ENCODE measurements at places on chromosomes 11 and 22. TPM values are rescaled to one million over a fixed set of nuclear protein-coding genes. Genes with fewer than 3 reads are reported as not detected.
A peak's percentile ranks its signal among the peaks of the same experiment; 100 is the strongest.

MUC6 gene
- total RNA-seq, result 0.24 TPM

NAV2 gene
- 14.7 TPM for total RNA-seq

RAG2 gene
- 0.72 TPM for total RNA-seq

HRAS gene
- total RNA-seq, result 46.5 TPM

OR10A2 gene
- total RNA-seq, result 1.9 TPM

ADM gene
- 31.5 TPM for total RNA-seq

FOLR1 gene
- 5.1 TPM for total RNA-seq

GLB1L2 gene
- total RNA-seq, result 32.3 TPM

PLEKHB1 gene
- total RNA-seq, result 5.5 TPM

PACS1 gene
- total RNA-seq, result 42.6 TPM

JAML gene
- 18.8 TPM for total RNA-seq

DNA sequence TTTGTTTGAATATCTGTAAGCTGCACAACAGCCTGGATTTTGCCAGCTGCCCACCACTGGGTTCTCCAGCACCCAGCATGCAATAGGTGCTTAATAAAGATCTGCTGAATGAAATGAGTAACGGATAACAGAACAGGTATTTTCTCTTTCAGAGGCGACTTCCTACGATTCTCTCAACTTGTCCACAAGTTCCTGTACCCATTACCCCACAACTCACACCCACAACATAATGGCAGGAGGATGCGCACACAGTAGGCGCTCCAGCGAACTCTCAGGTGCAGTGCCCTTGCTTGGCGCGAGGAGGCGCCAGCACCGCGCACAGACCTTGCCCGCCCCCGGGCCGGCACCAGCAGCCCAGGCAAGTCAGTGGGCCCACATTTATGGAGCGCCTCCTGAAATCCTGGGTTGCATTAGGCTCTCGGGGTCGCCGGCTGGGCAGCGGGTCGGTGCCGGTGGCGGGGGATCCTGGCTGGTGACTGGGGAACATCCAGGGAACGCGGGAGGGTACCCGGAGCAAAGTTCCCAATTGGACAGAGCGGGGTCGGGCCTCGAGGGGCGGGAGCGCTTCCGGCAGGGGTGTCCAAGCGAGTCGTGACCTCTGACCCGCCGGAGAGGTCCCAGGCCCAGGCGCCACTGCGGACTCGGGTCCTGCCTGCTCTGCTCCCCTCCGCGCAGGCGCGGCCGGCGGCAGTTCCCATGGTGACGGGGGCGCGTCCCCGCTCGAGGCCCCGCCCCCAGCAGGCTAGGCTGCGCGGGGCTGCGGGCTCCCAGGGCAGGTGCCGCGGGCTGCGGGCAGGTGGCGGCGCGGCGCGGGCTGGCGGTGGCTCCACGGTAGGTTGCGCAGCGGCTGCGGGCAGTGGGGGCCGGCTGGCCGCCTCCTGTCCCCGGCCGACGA, at the start of gene KIAA1671:
KIAA1671 (plus strand) TSS at position 775 of the 895 bp plus-strand sequence. CDS start 75,284 bp downstream, outside the sequence.
- DNase-seq, result peak; percentile 89

- DNase-seq, result peak; percentile 8
Measured at GRCh38 chr11:90747057-90747456, 524.2 kb upstream of the CHORDC1 start.

DNA sequence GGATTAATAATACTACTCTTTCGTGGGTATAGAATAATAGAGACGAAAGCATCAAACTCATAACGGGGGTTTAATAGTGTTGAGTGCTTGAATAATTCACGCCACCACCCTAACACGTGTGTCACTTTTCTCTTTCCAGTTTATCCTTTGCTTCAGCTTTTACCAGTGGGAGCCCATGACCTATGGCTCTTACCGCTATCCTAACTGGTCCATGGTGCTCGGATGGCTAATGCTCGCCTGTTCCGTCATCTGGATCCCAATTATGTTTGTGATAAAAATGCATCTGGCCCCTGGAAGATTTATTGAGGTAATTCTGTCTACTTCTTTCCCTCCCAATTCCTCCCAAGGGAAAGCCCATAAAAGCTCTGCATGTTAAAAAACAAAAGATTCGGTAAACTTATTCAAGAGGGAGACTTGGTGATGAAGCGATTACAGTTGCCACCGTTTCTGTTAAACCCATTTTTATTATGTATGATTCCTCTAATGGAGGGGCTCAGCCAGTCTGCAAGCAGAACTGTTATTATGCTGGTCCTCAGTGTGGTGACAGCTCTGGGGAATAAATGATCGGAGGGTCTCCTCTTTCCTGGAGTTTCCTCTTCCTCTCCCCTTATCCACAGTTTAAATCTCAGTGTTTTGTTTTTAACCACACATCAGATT, 17.1 kb upstream of the NELL1 start:
- no peak for DNase-seq

DNA sequence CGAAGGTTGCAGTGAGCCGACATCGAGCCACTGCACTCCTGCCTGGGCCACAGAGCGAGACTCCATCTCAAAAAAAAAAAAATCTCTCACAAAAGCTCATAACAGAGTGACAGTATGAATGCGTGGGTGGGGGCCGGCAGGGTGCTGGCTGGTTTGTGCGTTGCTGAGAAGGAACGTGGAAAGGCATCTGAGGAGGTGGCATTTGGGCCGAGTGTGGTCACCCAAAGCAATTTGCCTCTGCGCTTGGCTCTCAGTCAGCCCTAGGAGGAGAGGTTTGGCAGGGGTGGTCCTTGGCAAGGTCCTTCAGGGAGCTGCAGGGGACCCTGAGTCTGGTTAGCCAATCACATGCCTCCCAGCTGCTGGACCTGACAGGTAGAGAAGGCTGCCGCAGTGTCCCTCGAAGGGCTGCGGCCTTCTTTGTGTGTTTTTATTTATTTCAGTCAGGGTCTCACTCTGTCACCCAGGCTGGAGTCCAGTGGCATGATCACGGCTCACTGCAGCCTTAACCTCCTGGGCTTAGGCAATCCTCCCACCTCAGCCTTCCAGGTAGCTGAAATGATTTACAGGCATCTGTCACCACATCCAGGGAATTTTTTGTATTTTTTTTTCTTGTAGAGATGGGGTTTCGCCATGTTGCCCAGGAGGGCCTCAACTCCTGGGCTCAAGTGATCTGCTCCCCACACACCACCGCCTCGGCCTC, 23.5 kb upstream of the OSBPL5 start:
- no peak for DNase-seq

DNA sequence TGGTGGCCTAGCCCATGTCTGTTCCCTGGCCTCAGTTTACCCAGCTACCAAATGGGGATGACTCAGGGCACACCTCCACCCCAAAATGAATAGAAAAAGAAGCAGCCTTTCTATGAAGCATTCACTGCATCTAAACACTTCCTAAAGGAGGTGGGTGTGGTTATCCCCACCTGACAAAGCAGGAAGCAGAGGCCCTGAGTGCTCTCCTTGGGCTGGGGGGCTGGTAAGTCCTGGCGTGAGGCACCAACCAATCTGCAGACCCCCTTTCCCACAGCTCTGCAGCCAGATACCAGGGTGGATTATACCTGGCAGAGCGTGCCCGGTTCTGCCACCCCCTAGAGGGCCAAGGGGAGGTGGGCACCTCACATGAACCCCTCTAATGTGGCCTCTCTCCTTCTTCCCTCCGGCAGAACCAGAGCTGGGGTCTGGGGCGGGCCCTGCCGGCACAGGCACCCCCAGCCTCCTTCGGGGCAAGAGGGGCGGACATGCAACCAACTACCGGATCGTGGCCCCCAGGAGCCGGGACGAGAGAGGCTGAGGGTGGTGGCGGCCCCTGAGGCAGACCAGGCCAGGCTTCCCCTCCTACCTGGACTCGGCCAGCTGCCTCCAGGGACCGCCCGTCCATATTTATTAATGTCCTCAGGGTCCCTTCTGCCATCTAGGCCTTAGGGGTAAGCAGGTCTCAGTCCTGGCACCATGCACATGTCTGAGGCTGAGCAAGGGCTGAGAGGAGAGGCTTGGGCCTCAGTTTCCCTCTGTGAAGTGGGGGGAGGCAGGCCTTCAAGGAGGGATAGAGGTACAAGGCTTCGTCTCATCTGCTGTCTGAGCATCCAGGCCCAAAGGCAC, 9.2 kb downstream of the RHBDD3 start:
- no peak for DNase-seq

- no peak for DNase-seq
Measured at GRCh38 chr11:66467034-66467659, 442 bp downstream of the PELI3 start.

- no peak for DNase-seq
Measured at GRCh38 chr11:22130462-22131053, 62.3 kb upstream of the ANO5 start.

DNA sequence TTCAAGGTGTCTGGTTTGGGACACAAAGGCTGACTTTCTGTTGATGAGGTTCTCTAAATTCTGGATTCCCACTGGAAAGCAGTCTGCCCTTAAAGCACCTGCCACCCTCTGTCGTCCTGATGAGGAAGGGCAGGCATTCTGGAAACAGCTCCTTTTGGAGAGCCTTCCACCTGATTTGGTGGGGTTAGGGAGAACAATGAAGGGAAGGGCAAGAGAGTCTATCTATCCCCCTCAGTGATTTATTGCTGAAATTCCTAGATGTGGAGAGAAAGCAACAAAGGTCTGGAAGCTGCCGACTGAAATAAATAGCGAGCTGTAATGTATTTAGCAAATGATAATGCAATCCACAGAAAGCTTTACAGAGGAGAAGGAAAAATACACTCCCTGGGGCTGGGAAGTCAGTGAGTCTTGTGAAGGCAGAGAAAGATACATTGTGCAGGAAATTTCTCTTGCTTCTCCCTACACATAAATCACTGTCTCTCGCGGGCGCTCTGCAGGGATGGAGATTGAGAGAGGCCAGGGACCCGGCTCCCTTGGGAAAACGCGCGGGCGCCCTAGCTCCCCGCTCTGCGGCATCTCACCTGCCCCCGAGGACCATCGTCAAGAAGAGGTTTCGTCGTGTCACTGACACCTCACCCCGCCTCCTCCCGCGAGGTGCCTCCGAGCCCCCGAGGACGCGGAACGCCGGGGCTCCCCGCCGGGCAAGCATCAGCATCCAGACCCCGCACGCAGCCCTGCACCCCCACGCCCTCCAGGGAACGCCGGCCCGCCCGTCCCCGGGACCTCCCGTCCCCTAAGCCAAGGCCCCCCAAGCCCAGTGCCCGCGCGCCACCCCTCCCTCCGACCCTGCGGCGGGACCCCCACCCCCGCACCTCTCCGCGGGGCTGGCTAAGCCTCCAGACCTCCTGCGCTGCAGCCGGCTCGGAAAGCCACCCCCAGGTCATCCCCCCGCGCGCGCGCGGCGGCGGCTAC, 673 bp downstream of the CDON start:
- peak; percentile 56 for DNase-seq

DNA sequence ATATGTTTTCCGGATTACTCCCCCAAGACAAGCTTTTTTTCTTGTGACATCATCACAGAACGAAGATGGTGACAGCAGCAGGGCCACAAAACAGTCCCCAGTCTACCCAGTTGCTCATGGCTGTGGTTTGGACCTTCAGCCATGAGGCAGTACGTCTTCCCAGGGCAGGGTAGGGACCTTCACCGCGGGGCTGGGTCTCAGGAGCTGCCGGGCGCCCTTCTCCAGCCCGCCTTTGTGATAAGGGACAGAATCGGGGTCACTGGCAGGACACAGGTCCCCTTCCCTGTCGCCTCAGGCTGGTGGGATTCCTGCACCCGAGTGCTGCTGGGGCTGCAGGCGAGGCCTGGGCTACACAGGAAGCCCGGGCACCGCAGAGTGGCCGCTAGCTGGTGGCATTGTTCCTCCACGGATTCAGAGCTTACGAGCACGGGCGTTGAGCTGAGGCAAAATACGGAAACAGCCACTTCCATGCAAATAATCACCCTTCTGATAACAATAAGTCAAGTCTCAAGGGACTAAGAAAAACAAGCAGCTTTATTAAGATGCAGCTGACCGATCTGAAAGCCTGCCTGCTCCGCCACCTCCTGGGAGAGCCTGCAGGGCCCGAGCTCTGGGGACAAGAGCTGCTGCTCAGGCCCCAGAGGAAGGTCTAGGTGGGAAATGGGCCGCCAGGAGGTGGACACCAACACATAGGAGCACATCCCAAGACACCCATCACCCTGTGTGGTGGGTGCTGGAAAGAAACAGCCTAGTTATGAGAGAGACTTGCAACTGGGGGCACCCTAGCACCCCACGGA, 12.3 kb downstream of the TBX1 start:
- DNase-seq, result no peak

DNA sequence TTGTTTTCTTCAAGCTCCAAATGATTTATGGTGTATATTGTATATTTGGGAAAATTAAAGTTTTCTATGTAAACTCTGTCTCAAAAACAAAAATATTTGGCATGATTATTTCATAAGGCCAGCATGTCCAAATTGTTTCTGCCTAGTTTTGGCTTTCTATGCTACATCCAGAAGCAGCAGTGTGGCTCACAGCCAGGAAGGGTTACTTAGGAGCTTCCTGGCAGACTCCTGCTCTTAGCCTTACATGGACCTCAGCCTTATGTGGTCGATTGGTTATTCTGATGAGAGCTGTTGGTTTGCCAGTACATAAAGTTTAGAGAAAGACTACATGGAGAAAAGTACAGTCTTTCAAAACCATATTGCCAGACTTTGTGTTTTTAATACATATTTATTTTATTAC, 297.7 kb upstream of the FAT3 start:
- DNase-seq, result peak; percentile 46

GRCh38 chr22:25139062-25139461, 60.6 kb upstream of the CRYBB3 start:
- peak; percentile 67 for DNase-seq

GRCh38 chr11:126607776-126608541, 252.5 kb downstream of the ST3GAL4 start:
- DNase-seq, result no peak

DNA sequence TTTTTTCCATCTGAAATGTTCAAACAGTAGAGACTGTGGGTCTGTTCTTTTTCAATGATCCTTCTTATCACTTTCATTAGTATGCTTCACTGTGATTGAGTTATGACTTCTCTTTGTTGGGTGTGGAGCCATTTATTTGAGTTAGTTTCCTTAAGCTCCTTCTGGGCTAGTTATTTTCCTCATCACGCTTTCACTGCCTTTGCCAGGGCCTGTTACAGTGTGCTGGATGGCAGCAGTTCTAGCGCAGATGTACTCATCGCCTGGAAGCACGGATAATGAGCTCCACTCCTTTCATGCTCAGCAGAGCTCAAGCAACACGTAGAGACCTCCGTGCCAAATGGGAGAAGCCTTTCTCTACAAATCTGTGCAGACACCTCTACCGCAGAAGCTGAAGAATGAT, 7.0 kb upstream of the ARHGAP42 start:
- peak; percentile 54 for DNase-seq

GRCh38 chr22:46058091-46058420, 81.1 kb upstream of the WNT7B start:
- no peak for DNase-seq

- no peak for DNase-seq
Measured at GRCh38 chr11:114308689-114309089, 12.5 kb downstream of the NNMT start.
